ENCODE measurements at places on chromosomes 12 and 14. TPM values are rescaled to one million over a fixed set of nuclear protein-coding genes. Genes with fewer than 3 reads are reported as not detected.

- DNase-seq: no peak
Observed at GRCh38 chr14:36773558-36773957, 111.9 kb downstream of the PAX9 start.

DNA sequence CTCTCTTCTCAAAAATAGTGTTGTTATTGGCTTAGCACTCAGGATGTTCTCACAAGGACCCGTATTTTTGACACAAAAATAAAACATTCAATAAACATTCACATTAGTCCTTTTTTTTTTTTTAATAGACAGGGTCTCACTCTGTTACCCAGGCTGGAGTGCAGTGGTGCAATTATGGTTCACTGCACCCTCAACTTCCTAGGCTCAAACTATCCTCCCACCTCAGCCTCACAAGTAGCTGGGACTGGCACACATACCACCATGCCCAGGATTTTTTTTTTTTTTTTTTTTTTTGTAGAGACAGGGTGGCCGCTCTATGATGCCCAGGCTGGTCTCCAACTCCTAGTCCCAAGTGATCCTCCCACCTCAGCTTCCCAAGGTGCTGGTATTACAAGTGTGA lies 27.0 kb downstream of the PPP1R13B start:
- DNase-seq: no peak

DNA sequence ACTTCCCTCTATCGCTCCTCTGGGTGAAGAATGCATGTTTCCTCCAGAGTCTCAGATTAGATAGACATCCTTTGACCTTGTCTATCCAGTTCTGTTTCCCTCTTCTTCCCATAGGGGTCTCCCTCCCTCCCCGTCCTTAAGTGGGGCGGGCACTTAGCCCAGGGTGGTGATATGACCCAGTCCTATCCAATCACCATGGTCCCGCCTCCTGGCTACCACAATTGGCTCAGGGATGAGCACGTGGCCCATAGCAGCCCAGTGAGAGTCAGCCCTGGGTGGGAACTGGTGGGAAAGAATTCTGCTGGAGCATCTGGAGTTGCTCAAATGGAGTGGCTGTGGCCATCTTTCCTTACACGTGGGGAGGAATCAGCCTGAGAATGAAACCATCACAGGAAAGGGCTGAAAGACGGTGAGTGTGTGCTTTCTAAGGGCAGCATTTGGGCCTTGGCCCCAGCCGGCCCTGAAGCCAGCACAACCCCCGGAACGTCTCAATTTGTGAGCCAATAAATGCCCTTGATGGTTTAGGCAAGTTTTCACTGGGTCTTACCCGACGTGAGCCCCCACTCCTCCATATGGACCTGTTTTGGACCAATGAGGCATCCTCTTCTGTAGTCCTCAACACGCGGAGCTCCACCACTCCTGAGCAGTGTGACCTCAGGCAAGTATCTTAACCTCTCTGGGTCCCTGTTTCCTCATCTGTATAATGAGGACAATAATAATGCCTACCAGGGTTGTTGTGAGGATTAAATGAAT lies 14.4 kb upstream of the MLXIP start:
- peak; percentile 59 for DNase-seq

- no peak for DNase-seq
Observed at GRCh38 chr14:44449680-44450079, 57.4 kb downstream of the FSCB start.

GRCh38 chr12:104063712-104064030 lies 660 bp upstream of the HCFC2 start:
- no peak for DNase-seq

DNA sequence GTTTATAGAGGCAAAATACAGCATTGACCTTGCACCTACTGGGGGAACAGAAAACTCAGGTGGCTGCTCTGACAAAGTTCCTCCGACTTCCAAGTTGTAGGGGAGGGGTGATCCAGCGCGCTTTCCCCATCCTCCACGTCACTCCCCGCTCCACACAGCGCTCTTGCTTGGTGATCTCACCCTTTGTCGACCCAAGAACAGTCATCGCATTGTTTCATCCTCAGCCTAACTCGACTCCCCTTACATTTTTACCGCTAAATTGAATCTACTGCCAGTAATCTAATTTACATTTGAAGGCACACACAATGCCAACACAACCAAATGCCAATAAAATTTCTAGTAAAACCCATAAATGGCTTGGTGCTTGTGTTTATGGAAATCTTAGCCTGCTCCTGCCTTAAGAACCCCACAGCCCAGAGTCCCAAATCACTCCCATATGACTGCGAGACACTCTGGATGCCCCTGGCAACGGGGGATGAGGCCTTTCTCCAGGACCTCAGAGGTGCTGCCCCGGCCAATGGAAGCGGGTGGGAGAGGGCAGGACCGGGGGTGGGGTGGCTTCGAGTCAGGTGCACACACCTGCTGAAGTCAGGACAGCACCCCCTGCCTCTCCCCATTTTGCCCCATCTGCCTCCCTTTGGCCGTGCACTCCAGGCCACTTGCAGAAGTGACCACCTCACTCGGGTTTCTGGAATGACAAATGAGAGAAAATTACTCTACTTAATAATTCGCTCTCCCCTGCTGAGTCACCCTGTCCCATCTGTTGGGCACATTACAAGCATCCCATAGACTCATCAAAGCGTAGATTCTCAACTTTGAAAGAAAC lies 98.2 kb upstream of the GSC start:
- peak; percentile 35 for DNase-seq

GRCh38 chr14:52354242-52354641 lies 40.1 kb downstream of the PTGER2 start:
- DNase-seq: no peak

GRCh38 chr12:66963901-66964300 lies 285.0 kb upstream of the GRIP1 start:
- DNase-seq: no peak

- no peak for DNase-seq
Observed at GRCh38 chr14:61258985-61259384, 22.2 kb downstream of the TMEM30B start.

DNA sequence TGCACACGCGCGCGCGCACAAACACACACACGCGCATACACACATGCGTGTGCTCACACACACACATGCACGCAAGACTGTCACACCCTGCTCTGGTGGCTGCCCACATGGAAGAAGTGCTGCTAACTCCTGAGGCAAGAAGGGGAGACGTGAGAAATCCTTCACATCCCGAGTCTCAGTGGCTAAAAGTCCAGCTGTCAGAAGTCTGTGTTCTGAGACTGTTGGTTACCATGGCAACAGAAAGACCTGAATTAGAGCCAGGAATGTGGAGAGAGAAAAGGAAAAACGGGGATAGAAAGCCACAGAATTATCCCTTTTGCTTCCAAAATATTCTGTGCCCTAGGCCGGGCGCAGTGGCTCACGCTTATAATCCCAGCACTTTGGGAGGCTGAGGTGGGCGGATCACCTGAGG lies 71.2 kb downstream of the PPFIBP1 start:
- no peak for DNase-seq

DNA sequence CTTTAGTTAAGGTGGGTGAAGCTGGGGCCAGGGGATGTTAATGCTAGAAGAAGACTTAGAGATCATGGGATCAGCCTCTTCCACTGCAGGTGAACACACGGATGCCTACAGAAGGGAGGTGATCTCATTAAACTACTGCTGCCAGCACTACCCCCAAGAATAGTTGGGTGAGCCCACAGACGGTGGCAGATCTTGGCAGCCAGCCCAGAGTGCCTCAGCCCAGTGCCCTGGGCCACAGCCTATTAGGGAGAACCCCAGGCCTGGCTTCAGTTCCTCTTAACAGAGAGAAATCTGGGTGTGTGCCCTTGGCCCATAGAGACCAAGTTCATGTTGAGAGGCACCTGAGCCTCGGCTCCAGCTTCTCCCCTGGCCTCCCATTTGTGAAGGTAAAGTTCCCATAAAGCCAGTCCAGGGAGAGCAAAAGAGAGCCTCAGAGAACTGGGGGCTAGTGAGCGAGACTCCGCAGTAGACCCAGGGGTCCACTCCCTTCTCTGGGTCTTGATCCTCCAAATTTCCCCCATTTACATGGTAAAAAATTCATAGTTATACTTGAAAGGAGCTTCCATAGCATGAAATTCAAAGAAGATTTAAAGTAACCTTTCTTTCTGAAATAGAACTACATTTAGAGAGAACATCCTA lies 125.0 kb upstream of the CCND2 start:
- DNase-seq: no peak

DNA sequence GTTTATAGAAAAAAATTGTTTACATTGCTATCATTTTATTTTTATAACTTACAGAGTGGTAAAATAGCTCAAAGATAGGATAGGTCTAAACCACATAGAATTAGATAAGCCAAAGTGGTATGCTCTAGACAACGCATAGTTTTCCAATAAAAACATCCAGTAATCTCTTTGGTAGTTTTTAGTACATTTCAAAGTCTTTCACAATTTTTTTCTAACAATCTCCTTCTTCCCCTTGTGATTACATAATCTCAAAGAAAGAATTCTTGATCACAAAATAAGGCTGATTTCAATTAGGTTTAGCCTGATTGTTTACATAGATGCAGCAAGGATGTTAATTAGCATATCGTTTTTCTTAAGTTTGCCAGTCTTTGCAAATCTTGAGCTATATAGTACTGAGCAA lies 460.0 kb downstream of the FUT8 start:
- DNase-seq: no peak

The SLC8A3 gene
- 1.2 TPM for total RNA-seq

The TAS2R43 gene
- total RNA-seq: 0.47 TPM

The RCOR1 gene
- total RNA-seq: 27.3 TPM

The E2F7 gene
- 29.8 TPM for total RNA-seq

All from neural crest cell (in vitro differentiated cells).